Activated naive CD4-positive, alpha-beta T cell treated with Interleukin-2 at 50 U/mL for 16 hours (primary cell): ENCODE measurements at places on chromosomes 6 and 20.

GRCh38 chr20:33568868-33569801 is 79.2 kb downstream of the CBFA2T2 start:
- no peak for DNase-seq

GRCh38 chr6:45667766-45668165 is 290.0 kb upstream of the SUPT3H start:
- DNase-seq, result no peak

DNA sequence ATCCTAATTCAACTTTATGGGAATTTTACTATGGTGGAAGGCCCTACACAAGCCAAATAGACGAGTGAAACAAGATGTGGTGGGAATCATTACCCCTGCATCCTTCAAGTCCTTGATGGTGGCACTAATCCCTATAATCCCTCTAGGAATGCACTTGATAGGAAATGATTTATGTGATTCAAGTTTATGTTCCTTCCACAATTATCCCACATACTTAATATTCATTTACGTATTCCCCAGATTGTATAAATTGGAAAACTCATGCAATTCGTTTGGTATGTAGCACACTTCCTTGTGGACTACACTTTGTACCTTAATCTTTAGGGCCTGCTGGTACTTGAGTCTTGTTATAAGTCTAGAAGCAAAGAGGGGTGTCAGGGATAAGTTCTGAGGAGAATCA is 40.8 kb downstream of the PKIB start:
- no peak for DNase-seq

DNA sequence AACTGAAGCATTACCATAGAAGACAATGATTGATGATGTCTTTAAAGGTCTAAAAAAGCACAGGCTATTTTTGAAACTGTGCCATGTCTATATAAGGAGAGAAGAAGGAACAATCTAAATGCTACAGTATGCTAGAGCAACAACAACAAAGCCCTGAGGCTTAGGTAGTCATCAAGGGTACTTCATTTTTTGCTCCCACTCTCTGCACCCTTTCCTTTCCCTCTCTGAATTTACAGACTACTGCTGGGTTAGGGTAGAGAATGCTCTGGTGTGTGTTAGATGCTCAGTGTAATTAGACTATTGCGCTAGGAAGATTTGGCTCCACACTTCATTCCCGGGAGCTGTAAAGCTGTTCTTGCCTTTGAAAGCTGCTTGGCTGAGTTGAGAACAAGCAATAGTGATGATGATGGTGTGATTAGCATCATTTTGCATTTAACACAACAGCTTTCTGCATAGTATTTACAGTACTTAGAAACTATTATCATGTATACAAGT is 1262.5 kb upstream of the CITED2 start:
- DNase-seq, result no peak
